ENCODE measurements at places on chromosomes 11 and 22.

DNA sequence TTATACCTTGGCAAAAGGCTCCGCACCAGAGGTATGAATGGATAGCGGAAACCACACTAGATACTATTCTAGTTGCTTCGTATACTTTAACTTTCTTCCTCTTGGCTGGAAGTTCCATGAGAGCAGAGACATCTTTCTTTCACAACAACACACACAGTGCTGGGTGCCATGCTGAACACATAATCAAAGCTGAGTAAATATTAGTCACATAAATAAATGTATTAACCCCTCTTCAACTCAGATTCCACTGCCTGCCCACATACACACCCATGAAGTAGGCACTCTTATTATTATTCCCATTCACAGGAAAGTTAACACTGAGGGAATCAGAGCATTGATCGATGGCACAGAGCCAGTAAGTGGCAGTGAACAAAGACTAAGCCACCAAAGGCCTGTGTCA is 35.4 kb downstream of the SPON1 start:
- DNase-seq = no peak

DNA sequence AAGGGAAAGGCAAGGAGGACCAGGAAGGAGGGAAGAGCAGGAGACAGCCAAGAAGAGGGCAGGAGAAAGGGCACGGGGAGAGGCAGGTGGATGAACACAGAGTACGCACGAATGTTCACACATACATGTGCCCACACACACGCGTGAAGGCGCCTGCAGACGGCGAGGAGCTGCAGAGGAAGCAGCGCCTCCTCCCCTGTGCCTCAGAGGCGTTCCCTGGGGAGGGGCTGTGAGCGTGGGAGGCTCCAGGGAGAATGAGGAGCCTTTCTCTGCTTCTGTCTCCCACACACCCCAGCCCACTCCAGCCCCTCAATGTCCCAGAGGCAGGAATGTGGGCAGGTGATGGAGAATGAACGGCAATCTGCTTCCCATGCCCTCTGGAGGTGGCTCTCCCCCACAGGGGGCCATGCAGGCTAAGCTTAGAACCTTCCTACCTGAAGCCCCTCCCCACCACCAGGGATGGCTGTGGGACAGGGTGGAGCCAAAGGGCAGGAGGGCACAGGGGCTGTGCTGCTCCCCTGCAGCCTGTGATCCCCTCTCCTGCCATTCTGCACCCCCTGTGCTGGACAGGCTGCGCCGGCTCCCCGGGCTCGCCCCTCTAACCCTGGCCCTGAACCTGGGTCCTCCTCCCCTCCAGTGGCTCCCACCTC is 25.3 kb downstream of the PPM1F start:
- no peak for DNase-seq

DNA sequence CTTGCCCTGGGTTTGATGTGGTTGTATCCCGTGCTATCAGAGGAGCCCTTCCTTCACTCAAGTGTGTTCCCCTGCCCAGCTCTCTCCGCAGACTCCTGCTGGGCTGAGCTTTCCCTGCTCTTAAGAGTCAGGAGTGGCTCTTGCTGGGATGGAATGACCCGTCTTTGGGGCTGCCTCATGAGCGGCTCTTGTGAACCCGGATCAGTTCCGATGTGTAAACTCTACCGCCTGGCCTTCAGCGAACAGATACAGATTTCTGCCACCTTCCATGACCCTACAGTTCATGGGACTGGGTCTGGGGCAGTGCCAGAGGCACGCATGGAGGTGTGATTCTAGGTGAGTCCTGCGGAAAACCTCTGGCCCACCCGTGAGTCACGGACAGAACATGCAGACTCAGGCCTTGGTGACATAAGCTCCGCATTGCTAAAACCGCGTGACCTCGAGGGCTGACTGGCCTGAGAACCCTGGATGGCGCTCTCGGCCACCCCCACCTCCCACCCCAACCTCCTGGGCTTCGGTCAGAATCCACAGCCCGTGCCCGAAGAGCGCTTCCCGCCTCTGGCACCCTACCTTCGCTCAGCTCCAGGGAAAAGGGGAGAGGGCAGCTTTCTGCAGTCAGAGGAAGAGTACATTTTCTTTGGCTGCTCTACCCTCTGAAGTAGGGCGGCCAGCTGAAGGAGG is 1.3 kb upstream of the ZBTB16 start:
- no peak for DNase-seq

DNA sequence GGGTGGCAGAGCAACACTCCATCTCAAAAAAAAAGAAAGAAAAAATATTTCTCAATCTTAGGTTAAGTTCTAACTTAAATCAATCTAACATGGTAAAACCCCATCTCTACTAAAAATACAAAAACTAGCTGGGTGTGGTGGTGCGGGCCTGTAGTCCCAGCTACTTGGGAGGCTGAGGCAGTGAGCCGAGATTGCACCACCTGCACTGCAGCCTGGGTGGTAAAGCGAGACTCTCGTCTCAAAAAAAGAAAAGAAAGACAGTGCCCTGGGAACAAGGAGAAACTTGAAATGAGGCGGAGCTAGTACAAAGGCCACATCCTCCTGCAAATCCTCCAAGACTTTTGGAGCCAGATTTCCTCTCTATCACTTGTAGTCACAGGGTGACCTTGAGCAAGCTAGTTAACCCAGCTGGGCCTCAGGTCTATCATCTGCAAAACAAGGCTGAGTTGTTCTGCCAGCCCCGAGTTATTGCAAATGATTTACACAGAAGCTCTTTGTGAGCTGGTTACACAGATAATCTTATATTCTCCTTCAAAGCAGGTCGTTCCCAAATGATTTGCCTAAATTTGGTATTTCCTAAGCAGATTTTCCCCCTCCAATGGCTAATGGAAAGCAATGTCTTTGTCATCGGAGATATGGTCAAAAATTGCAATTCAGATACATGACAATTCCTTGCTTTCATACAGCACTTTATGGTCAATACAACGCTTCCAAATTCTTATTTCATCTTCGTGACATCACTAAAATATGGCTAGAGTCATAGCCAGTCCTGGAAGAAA is 1.9 kb downstream of the ANKRD54 start:
- no peak for DNase-seq

- no peak for DNase-seq
Measured at GRCh38 chr22:50361222-50361621, 18.1 kb downstream of the PPP6R2 start.

- no peak for DNase-seq
Measured at GRCh38 chr11:62489204-62489603, 57.4 kb downstream of the AHNAK start.

DNA sequence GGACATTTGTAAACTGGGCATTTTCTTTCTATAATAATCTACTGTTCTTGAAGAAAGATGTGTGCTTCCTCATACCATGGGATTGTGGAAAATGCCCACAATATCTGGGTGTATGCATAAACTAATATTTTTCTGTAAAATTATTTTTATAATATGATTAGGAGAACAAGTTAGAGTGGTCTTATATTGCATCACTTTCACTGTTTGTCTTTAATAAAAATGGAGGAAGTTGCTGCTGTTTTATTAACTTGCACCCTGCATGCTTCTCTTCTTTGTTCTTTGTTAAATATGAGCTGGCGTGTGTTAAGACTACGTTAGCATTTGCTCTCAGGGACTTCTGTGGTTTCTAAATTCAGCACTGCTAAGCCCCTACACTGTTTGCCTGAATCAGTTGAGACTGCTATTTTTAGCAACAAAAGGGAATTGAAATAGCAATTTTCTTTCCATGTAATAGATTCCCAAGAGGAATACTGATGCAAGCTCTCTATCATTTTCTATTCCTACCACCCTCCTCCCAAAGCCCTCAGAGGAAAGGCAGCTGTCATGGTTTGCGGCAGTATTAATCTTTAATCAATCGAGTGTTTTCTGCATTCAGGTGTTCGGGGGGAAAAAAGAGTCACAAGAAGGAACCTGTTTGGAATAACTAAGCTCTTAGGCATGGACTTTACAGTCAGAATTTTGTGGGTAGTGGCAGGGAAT is 56.1 kb downstream of the HSD17B12 start:
- DNase-seq = no peak

DNA sequence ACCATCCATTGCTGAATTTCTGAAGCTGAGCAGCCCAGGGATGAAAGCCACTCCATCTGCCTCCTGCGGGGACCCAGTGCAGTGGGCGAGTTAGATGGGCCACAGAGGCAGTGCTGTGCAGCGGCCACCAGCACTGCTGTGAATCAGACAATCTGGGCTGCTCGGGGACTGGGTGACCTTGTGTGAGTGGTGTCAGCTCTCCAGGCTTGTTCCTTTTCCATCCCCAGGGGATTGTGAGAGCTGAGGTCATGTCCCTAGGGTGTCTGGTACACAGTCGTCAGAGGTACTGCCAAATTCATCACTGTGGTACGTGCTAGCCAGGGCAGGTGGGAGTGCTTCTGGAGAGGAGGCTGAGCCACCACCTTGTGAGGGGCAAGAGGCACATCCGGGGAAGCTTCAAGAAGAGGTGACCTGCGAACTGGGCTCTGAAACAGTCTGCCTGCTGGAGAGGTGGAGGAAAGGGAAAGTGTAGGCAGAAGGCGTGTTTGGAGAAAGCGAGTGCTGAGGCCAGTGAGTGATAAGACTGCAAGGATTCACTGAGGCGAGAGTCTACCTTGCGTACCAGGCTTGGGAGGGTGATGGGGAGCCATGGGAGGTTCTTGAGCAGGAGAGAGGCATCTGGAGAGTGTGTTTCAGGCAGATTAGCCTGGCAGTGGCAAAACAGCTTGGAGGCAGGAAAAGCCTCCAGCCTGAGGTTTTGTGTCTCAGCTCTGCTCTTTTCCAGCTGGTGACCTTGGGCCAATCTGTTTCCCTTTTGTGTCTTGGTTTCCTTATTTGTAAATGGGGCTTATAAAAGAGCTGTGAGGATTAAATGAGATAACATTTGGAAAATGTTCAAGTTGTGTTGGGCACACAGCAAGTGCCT is 22.7 kb downstream of the CACNA1I start:
- DNase-seq = no peak

DNA sequence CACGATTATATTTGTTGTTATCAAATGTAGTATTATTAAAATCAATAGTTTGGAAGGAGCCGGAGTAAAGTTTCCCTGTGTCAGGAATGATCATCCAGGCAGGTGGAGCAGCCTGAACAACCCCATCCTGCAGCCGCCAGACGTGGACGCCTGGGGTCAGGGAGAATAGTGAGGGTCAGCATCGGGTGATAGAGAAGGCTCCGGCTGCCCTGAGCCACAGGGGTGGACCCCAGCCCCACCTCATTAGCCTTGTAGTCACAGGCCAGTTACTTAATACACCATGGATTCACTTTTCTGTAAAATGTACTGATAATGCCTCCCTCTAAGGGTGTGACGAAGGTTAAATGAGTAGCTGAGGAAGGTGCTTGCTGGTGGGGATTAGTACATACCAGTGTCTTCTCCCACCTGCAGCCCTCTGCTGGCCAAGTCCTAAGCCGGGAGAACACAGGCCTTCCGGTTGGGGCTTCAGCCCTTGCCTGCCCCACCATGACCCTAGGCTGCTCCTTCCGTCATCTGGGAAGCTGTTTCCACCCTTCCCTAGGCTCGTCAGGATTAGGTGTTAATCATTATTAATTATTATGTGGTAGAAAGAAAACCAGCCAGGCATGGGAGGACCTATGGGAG is 14.9 kb downstream of the TMEM121B start:
- DNase-seq = no peak

- no peak for DNase-seq
Measured at GRCh38 chr11:104843150-104843836, 55.0 kb downstream of the CASP12 start.

- DNase-seq = no peak
Measured at GRCh38 chr11:62497132-62497801, 49.3 kb downstream of the AHNAK start.

DNA sequence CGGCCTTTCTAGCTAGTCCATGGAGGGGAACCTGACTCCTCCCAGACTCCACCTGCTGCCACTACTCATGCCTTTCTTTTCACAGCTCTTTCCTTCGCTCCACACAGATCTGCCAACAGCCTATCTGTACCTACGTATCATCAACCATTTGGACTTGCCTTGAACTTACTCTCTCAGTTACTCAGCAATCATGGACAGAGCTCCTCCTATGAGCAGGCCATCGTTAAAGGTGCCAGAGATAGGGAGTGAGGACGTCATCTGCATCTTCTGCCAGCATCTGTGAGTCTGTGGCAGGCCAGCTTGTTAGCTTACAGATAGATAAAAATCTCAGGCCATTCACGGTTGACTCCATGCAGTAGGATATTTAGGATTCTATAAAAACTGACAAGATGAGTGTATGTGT is 162.9 kb upstream of the ZBED5 start:
- no peak for DNase-seq

DNA sequence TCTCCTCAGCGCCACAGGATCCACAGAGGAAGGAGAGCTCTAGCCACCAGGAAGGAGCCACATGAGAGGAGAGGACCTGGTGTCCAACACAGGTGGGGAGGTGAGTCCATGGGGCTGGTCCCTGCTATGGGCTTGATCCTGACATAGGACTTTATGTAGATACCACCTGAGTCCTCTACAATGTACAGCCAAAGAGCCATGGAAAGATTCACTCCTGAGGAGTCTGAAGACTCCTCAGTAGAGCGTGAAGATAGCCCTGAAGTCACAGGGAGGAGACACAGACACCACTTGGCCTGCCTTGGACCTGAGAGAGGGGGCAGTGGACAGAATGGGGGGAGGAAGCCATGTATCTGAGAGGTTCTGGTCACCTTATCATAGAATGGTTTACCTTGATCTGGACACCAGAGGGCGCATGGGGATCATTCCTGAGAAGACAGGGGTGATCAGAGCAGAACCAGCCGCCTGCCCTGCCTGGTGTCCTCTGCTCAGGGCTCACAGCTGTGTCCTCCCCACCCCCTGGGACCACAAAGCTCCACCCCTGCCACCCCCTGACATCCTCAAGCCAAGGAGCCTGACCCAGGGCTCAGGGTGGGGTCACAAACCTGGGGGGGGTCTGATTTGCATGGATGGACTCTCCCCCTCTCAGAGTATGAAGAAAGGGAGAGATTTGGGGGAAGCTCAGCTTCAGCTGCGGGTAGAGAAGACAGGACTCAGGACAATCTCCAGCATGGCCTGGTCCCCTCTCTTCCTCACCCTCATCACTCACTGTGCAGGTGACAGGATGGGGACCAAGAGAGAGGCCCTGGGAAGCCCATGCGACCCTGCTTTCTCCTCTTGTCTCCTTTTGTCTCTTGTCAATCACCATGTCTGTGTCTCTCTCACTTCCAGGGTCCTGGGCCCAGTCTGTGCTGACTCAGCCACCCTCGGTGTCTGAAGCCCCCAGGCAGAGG is 77.0 kb downstream of the ZNF280B start:
- peak; percentile 32 for DNase-seq

DNA sequence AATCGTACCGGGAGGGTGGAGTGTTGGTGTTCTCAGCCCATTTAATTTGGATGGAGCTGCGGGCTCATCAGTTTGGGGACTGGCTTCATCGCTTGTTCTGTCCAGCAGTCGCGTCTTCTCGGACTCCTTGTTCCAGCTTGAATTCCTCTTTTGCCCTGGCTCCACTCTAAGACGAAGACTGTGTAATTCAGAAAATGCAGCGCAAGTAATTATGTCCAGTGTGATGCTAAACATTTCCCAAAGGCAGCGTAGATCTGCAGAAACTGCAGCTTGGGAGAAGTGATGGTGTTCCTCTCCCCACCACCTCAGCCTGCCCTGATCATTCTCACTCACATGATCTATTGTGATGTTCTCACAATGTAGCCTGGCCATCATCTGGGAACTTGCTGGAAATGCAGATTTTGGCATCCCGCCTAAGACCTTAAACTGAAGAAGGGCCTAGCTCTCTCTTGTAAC is 666 bp downstream of the SLC25A18 start:
- DNase-seq = no peak

Measured in stimulated activated CD8-positive, alpha-beta memory T cell treated with anti-CD3 and anti-CD28 coated beads, Interleukin-7, amount 100 ng/mL, for 1 hour (primary cell).